ENCODE measurements at places on chromosomes 13 and 19.

- DNase-seq, result no peak
Observed at GRCh38 chr13:29516880-29517279, 78.6 kb downstream of the SLC7A1 start.

DNA sequence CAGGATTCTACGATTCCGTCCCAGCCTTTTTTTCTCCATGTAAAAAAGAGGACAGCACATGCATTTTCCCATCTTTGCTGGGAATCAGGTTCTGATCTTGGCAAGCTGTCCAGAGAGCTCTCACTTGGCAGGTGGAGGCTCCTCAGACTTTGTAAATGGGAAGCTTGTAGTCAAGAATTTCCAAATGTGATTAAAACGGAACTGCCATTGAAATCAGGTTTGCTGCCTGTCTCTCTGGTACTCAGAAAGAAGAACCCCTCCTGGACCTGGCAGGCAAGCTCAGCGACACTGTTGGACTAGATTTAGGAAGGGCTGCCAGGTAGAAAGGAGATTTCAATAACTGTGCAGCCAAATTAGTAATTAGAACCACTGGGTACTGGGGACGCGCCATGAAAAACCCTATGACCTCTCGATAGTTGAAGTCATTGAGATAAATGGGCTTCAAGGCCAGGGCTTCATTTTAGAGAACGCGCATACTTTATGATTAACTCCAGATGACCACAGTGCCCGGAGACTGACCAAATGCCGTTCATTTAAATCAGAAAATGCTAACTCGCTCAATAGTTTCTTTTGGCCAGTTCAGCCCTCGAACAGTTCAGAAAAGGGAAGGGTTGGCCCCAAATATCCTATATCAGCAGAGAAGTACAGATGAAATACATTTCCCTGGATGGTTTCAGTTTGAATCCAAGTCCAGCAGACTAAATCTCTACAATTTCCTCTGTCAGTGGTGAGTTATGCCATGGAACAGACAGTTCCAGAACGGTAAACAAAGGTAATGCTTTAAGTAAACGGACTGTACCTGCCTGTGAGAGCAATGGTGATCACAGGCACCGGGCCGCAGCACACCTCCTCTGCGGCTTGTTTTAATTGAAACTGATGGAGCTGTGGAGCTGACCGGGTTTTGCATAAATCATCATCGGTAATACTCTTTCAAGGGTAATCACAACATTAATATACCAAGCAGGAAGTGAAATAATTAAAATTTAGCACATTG is 517.4 kb downstream of the RFC3 start:
- no peak for DNase-seq

DNA sequence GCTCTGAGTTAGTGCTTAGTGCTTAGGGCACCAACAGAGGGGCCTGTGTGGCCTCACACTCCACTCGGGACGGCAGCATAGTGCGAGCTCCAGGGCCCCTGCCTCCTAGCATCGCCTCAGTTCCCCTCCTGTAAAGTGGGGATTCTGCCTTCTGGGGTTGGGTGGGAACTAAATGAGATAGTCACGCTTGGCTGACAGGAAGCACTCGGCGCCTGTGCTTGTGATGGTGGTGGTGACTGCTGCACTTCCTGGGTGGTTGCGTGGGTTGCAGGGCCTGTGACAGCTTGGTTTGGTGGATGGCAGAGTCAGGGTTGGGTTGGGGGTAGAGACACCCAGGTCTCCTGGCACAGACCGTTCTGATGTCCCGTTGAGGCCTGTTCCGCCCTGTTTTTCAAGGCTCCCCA is 7.7 kb downstream of the PLEKHF1 start:
- DNase-seq, result no peak

GRCh38 chr13:42420304-42420703 is 148.4 kb downstream of the AKAP11 start:
- DNase-seq, result no peak

DNA sequence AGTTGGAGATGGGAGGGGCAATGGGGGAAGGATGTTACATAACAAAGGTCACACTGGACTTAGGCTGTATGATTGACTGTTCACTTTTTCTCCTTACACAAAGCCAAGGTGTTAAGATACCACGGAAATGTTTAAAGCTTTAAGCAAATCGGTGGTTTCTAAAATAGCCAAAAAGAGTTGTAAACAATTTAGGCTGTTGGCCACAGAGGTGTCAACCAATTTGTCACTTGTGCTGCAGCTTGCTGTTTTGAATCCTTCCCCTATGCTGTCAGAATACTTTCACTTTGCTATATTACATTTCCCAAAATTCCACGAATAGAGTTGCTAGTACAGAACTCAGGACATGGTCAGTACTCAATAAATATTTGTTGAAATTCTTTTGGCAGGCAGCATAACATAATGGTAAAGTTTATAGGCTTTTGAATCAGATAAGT is 149.3 kb downstream of the VWA8 start:
- no peak for DNase-seq

DNA sequence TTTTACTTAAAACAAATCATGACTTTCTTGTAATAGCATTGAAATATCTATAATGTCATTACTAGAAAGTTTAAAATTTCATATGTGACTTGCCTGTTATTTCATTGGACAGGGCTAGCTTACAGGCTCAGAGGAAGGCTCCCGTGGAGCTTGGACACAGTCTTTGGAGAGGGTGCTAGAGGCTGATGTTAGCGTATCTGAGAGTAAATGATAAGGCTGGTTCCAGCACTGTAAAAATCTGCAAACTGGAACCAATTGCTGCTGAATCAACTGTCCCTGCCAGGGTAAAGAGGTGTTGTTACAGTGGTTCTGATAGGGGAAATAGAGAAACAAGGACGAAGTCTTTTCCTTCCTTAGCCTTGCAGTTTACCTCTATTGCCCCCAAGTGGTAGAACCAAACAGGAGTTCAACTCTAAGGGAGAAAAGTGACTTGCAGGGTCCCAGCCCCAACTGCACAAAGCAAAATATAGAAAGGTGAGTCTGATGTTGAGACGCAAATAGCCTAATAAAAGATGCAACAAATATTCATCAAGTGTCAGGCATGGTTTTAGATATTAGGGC is 901.7 kb downstream of the DIAPH3 start:
- no peak for DNase-seq

DNA sequence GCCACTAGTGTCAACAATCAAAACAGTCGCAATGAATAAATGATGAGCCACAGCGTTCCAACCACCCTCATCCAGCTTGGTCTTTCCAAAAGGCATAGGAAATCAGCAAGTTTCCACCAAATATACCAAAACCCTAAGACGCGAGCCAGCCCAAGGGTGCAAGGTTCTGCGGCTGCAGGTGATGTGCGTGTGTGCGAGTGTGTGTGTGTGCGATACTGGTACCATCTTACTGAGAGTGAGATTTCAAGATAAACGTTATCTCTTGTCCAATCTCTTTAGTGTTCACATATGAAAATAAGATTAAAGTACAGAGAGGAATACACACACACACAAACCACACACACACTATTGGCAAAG is 895 bp upstream of the TRPC4 start:
- DNase-seq, result no peak

- DNase-seq, result no peak
Observed at GRCh38 chr19:1690699-1691307, 38.4 kb upstream of the TCF3 start.

GRCh38 chr13:87669379-87669978 is 1.7 kb upstream of the SLITRK5 start:
- DNase-seq, result no peak

GRCh38 chr19:56690670-56691069 is 19.1 kb upstream of the ZNF835 start:
- no peak for DNase-seq

DNA sequence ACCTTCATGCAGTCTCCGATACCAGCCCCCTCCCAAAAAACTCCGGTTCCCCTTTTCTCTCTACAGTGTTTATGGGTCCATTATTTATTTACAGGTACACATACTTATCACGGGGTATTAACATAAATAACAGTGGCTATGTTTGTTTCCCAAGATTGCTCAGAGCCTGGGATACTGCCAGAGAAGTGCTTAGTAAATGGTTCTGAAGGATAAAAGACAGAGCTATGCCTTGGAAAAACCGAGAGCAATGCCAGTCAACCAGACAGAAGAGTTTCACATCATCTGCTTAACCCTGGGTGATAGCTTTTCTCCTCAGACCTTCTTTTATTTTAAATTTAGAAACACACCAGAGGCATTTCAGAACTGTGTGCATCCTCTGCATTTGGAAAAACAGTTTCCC is 61.3 kb downstream of the NUFIP1 start:
- DNase-seq, result no peak

DNA sequence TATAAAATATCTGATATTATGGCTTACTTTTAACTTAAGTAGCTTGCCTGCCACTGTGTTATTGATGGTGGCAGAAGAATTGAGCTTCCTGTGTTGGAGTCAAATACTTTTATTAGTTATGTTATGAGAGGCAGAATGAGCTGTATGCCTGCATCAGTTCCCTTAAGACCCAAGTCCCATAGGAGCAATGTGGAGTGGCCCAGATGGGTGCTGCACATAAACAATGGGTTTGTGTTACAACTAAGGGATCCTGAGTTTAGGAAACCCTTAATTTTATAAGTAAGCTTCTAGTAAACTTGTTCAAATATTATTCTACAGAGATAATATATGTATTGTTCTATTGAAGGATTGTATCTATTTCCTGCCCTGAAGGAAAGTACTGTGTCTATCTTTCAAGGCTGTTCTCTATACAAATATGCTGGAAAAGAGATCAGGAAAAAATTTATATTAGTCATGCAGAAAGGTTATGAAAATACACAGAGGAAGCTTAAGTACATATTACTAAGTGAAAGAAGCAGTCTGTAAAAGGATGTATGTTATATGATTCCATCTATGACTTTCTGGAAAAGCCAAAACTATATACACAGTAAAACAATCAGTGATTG is 2018.0 kb upstream of the PCDH20 start:
- no peak for DNase-seq

- DNase-seq, result no peak
Observed at GRCh38 chr13:104196611-104197010, 1130.4 kb upstream of the SLC10A2 start.

- no peak for DNase-seq
Observed at GRCh38 chr13:76048131-76048530, 412.0 kb downstream of the LMO7 start.

GRCh38 chr13:102170305-102170704 is 231.5 kb downstream of the FGF14 start:
- DNase-seq, result no peak

GRCh38 chr19:40154121-40154680 is 37.0 kb upstream of the MAP3K10 start:
- DNase-seq, result no peak

DNA sequence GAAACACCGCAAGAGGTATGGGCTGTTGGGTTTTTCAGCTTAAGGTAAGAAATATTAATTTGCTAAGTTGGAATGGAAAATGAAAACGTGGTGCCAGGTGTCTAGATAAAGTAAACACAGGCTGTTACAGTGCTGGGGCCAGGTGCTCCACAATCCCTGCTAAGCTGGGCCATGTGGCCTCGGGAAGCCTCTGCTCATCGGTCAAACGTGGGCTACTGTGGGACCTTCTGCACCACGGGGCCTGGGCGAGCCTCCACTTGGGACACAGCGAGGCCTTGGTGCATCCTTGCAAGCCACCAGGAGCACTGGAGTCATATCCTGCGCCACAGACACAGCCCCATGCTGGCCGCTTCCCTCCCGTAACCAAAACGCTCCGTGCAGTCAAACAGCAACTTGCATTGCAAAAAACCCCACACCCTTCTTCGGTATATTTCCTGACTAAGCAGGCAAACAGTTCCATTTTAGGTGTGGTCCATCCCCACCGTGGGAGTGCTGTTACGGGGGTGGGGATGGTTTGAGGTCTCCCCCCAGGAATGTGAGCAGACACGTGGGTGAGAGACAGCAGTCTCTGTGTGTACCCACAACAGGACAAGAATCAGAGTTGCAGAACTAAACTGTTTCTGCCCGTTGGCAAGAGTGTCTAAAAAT is 96.3 kb upstream of the SOX1 start:
- DNase-seq, result no peak

GRCh38 chr13:45238945-45239795 is 38.3 kb upstream of the KCTD4 start:
- no peak for DNase-seq

- no peak for DNase-seq
Observed at GRCh38 chr13:77113496-77113895, 86.5 kb upstream of the FBXL3 start.

GRCh38 chr19:11151181-11151580 is 4.4 kb downstream of the SPC24 start:
- no peak for DNase-seq

DNA sequence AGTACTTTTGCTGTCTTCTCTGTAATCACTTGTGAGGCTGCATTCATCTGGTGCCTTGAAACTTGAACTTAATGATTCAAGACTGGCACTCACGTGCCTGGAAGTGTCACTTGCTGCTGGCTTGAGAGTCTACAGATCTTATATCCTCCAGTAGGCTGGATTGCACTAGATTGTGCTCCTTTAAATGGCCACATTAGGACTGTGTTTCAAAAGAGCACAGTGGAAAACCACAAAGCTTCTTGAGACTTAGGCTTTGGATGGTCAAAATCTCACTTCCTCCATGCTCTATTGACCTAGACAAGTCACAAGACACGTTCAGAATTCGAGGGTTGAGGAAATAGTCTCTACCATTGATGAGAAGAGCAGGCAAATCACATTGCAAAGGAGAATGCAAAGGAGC is 1278.8 kb upstream of the MIR17HG start:
- DNase-seq, result no peak

- no peak for DNase-seq
Observed at GRCh38 chr19:42928896-42929295, 8.1 kb downstream of the PSG7 start.

DNA sequence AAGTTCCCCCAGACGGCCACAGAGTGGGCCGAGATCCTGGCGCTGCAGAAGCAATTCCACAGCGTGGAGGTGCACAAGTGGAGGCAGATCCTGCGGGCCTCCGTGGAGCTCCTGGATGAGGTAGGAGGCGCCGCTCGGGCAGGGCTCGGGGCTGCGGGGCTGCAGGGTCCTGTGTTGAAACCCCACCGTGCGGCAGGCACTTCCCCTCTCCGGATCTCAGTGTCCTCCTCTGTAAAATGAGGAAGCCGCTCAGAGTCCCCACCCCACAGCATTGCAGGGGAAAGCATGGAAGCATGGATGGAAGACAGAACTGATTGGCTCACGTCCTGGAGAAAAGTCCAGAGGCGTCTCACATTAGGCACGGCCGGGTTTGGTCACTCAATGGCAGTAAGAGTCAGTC is 6.8 kb upstream of the SCN1B start:
- DNase-seq, result no peak

GRCh38 chr19:6235031-6235951 is 44.5 kb downstream of the MLLT1 start:
- DNase-seq, result no peak

DNA sequence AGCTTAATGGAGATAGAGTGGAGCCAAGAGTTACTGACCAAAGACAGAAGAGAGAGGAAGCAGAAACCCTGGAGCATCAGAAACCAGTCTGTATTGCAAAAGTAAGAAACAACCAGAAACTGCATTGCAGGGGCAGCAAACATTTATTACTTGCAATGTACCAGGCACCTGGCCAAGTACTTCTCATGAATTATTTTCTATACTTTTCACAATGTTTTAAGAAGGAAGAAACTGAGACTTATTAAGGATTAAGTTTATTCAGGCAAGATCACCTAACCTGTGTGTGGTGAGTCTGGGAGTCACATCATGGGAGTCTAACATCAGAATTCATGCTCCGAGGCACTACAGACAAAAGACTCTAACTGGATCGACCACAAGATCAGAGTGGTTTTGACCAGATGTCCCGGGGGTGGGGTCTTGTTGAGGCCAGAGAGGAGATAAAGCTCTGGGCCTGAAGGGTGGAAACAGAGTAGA is 47.4 kb downstream of the TNFRSF19 start:
- DNase-seq, result no peak

All from cortex of kidney (tissue), 1 donor.